ENCODE measurements at places on chromosomes 4 and X. TPM values are rescaled to one million over a fixed set of nuclear protein-coding genes. Genes with fewer than 3 reads are reported as not detected.
A peak's percentile ranks its signal among the peaks of the same experiment; 100 is the strongest.

The RRH gene
- 1.3 TPM for total RNA-seq

DNA sequence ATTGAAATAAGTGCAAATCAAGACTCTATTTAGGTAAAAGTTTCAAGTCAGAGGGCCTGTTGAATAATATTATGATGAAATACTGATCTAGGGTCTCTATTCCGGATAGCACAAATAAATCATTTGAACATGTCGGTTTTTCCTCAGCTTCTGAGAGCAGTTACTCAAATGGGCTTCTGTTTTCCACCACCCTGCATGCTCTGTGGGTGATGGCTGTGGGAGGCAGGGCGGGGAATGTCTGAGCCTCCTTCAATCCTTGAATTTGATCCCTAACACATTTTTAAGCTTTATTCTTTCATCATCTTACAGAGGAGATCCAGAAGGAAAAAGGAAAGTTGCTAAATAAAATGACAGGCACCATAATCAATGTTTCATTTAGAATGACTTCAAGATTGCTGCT lies 8.5 kb downstream of the UNC5C start:
- no peak for DNase-seq

- peak; percentile 79 for DNase-seq
Measured at GRCh38 chr4:41661442-41662076, 87.0 kb downstream of the PHOX2B start.

The S100P gene
- 4.7 TPM for total RNA-seq

DNA sequence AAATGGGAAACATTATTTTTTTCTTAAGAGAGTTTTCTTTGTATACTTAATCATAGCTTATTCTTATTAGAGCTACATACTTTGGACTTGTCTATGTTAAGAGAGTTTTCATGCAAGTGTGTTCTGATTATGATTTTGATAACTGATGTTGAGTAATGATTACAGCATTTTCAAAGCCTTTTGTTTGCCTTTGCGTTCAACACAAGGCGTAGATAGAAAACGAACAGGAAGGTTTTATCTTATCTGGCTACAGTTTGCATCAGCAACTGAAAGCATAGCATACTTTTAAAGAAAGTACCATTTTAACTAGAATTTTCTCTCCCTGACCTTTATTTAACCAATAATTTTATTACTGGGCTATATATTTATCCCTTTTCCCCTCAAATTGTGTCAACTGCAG lies 51.6 kb upstream of the PDLIM5 start:
- DNase-seq: no peak

DNA sequence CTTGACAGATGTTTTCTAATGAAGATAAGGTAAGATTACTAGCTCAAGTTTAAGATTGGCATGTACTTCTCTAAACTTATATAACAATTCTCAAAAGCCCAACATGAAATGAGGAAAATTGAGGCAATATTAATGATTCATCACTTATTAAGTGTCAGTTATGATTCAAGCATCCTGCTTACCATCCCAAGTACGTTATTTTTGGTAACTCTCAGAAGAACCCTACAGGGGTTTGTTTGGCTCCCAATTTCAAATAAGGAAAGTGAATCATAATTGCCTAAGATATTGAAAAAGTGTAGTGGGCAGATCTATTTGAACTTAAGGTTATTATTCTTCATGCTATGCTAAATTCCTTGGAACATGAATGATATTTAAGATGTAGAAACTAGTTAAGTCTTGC lies 387.9 kb upstream of the TENM3 start:
- DNase-seq: no peak

The NPY1R gene
- 42.0 TPM for total RNA-seq

GRCh38 chr4:150098214-150098613 lies 20.0 kb downstream of the DCLK2 start:
- no peak for DNase-seq

Measured in dorsolateral prefrontal cortex (tissue), 122 donors.